Colonic mucosa (tissue), 4 donors: ENCODE measurements at places on chromosomes 13 and 19.
A peak's percentile ranks its signal among the peaks of the same experiment; 100 is the strongest.

- peak; percentile 72 for DNase-seq
- H3K4me1 ChIP-seq, result peaks cover 40% of the 10 kb centered on the region
- peaks cover 59% of the 10 kb centered on the region for H3K27me3 ChIP-seq
- H3K4me3 ChIP-seq, result peak overlapping the region; percentile 17
- no peaks in the 10 kb centered on the region for H3K36me3 ChIP-seq
Observed at GRCh38 chr19:10288662-10289166, 1.0 kb upstream of the ICAM5 start.

GRCh38 chr13:28744091-28744536 lies 25.3 kb upstream of the SLC46A3 start:
- H3K36me3 ChIP-seq, result no peaks in the 10 kb centered on the region
- no peaks in the 10 kb centered on the region for H3K27me3 ChIP-seq
- DNase-seq, result no peak
- H3K4me1 ChIP-seq, result no peaks in the 10 kb centered on the region
- no peak overlapping the region for H3K27ac ChIP-seq

GRCh38 chr19:30297969-30298368 lies 74.2 kb upstream of the ZNF536 start:
- H3K27me3 ChIP-seq, result no peaks in the 10 kb centered on the region
- H3K4me3 ChIP-seq, result no peak overlapping the region
- no peaks in the 10 kb centered on the region for H3K36me3 ChIP-seq
- no peaks in the 10 kb centered on the region for H3K4me1 ChIP-seq

DNA sequence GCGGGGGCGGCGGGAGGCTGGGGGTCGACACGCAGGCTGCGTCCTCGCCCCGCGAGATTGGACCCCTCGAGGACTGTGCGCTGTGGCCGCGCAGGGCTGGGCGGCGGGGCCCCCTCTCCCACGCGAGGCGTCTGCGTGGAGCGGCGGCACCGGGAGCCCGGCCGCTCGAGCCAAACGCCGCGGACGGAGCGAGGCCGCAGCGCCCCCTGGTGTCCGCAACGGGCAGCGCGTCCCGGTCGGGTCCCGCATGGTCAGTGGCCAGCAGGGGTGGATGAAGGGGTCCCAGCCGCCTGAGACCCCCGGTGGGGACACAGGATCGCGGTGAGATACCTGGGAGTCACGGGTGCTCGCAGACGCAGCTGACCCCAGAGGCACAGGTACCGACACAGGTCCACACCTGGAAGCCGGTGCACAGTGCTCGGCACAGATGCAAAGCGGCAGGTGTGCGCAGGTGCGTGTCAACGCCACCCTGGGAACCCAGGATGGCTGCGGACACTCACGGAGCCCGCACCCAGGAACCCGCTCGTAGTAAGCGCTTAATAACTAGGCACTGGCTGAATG lies 2.1 kb upstream of the CIRBP start:
- H3K36me3 ChIP-seq, result no peaks in the 10 kb centered on the region
- H3K27ac ChIP-seq, result peak overlapping the region; percentile 84
- peaks cover 51% of the 10 kb centered on the region for H3K4me1 ChIP-seq
- DNase-seq, result peak; percentile 86
- peak overlapping the region; percentile 50 for H3K4me3 ChIP-seq
- no peaks in the 10 kb centered on the region for H3K27me3 ChIP-seq

- no peaks in the 10 kb centered on the region for H3K4me1 ChIP-seq
- H3K27me3 ChIP-seq, result no peaks in the 10 kb centered on the region
- H3K27ac ChIP-seq, result no peak overlapping the region
- H3K4me3 ChIP-seq, result no peak overlapping the region
- DNase-seq, result no peak
- H3K36me3 ChIP-seq, result peaks cover 10% of the 10 kb centered on the region
Observed at GRCh38 chr19:24052811-24053210, 34.2 kb upstream of the ZNF254 start.

- no peaks in the 10 kb centered on the region for H3K36me3 ChIP-seq
- H3K4me1 ChIP-seq, result no peaks in the 10 kb centered on the region
- no peak overlapping the region for H3K4me3 ChIP-seq
- peak; percentile 64 for DNase-seq
- peak overlapping the region; percentile 62 for H3K27ac ChIP-seq
Observed at GRCh38 chr13:73194310-73194709, 135.5 kb downstream of the KLF5 start.

- H3K4me1 ChIP-seq, result peaks cover 14% of the 10 kb centered on the region
- H3K4me3 ChIP-seq, result peak overlapping the region; percentile 84
- H3K27ac ChIP-seq, result peak overlapping the region; percentile 95
- no peaks in the 10 kb centered on the region for H3K36me3 ChIP-seq
- DNase-seq, result peak; percentile 88
Observed at GRCh38 chr19:14418856-14419105, 360 bp downstream of the DDX39A start.

DNA sequence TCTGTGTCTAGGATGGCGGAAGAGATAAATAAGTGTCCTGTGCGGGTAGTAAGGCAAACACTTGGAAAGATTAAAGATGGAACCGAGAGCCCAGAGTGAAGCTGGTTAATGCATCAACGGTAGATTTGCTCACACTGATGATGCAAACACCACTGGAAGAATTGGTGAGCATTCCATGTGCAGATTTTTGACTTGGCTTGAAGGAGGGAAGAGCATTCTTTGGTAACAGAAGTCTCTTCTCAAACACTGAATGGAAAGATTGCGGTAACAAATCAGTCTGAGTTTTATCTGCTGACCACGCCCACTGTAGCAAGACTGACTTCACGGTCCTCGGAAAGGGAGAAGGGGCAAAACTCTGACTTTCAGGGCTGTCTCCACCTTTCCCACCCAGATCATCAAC lies 112.5 kb downstream of the COL4A1 start:
- no peak for DNase-seq
- no peak overlapping the region for H3K27ac ChIP-seq
- H3K27me3 ChIP-seq, result no peaks in the 10 kb centered on the region
- no peaks in the 10 kb centered on the region for H3K36me3 ChIP-seq
- H3K4me3 ChIP-seq, result no peak overlapping the region

DNA sequence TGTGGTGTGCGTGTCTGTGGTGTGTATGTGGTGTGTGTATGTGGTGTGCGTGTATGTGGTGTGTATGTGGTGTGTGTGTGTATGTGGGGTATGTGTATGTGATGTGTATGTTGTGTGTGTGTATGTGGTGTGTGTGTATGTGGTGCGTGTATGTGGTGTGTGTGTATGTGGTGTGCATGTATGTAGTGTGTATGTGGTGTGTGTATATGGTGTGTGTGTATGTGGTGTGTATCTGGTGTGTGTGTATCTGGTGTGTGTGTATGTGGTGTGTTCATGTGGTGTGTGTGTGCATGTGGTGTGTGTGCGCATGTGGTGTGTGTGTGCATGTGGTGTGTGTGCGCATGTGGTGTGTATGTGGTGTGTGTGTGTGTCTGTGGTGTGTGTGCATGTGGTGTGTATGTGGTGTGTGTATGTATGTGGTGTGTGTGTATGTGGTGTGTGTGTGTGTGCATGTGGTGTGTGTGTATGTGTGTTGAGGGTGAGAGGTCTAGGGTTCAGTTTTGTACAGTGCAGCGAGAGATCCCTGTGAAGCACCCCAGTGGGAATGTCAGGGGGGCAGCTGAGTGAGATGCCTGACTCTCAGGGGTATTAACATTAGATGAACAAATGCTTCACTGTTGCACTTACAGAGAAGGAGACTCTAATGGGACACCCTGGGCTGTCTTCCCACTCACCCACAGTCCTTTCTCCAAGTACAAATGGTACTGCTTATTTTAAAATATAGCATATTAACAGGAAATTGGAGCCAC lies 61.3 kb upstream of the MEDAG start:
- DNase-seq, result no peak
- no peaks in the 10 kb centered on the region for H3K4me1 ChIP-seq
- no peak overlapping the region for H3K4me3 ChIP-seq
- no peaks in the 10 kb centered on the region for H3K27me3 ChIP-seq
- H3K36me3 ChIP-seq, result no peaks in the 10 kb centered on the region
- H3K27ac ChIP-seq, result no peak overlapping the region

- no peaks in the 10 kb centered on the region for H3K4me1 ChIP-seq
- no peak for DNase-seq
- no peak overlapping the region for H3K4me3 ChIP-seq
Observed at GRCh38 chr13:42218576-42218975, 53.4 kb upstream of the AKAP11 start.

DNA sequence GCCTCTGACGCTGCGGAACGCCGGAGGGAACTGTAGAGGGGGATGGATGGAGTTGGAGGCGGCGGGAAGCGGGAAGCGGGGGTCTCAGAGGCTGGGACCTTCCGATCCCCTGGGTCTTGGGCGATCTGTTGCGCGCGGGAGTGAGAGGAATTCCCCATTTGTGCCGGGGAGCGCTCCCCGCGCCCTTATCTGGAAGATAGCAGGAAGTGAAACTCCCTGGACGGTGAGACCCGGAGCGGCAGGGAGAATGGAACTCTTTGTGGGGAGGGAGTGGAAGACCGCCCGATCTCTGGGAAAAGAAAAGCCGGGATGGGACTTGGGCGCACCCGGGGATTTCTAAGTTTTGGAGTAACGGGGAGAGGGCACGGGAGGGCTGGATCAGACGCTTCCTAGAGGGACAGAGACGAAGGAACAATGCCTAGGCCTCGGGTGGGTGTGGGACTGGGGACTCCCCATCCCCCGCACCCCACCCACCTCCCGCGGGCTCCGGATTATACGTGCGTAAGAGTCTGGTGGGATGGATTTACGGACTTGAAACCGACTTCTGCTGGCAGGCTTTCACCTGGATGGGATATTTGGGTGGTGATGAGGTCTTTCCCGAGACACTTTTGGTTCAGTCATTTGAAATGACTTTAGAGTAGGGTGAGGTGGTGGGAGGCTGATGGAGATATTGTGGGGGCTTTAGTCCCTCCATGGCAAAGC lies 495 bp downstream of the LSR start:
- H3K36me3 ChIP-seq, result no peaks in the 10 kb centered on the region
- peak overlapping the region; percentile 90 for H3K27ac ChIP-seq
- no peaks in the 10 kb centered on the region for H3K4me1 ChIP-seq
- peak overlapping the region; percentile 72 for H3K4me3 ChIP-seq

DNA sequence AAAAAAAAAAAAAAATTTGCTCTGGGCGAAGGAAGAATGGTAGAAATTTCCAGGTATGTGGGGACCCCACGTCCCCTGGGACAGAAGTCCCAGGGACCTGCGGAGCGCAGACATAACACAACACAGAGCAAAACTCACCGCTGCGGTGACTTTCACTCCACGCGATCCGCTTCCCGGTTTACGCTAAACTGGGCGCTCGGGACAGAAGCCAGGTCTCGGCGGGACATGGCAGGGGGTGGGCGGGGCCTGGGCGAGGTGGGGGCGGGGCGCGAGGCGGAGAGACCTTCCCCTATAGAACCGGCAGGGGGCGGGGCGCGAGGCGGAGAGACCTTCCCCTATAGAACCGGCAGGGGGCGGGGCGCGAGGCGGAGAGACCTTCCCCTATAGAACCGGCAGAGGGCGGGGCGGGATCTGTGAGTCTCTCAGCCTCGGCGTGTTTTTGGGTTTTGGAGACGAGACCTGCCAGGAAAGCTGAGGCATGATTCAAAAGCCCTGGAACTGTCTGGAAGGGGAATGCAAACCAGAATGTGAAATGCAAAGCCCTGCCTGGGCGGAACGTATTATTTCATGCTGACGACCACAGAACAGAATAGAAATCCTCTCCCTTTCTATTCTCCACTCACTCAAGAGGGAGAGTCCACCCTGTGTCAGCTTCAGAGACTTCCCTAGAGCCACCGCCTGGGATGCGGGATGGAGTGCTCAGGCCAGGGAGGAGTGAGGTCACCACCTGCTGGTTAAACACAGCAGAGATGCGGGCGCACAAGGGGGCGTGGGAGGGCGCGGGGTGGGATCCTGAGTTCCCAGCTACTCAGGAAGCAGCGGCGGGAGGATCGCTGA lies 20.2 kb upstream of the ERVV-1 start:
- H3K27ac ChIP-seq, result peak overlapping the region; percentile 49
- no peaks in the 10 kb centered on the region for H3K4me1 ChIP-seq
- peak; percentile 91 for DNase-seq
- H3K27me3 ChIP-seq, result no peaks in the 10 kb centered on the region
- H3K4me3 ChIP-seq, result peak overlapping the region; percentile 51
- no peaks in the 10 kb centered on the region for H3K36me3 ChIP-seq

DNA sequence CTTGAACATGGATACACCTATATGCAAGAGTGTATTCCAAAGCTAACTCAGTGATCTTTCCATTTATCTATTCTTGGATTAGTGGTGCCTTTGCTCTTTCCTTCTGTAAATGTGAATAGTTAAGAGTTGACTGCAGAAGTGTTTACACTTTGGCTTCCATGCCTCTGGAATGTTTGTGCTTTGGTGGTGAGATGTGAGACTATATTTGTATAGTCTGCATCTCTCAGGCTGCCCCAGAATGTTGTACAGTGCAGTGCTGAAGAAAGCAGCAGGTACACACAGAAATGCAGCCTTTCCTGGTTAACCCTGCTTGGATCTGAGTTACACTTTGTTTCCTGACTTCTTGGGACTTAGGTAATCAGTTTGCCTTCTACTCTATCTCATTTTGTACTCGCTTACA lies 90.2 kb downstream of the DNAJC15 start:
- no peak overlapping the region for H3K27ac ChIP-seq
- DNase-seq, result no peak
- no peaks in the 10 kb centered on the region for H3K27me3 ChIP-seq
- H3K4me1 ChIP-seq, result no peaks in the 10 kb centered on the region

GRCh38 chr13:32840113-32840512 lies 176.1 kb upstream of the KL start:
- no peaks in the 10 kb centered on the region for H3K27me3 ChIP-seq
- DNase-seq, result no peak
- H3K27ac ChIP-seq, result no peak overlapping the region
- no peaks in the 10 kb centered on the region for H3K4me1 ChIP-seq
- no peaks in the 10 kb centered on the region for H3K36me3 ChIP-seq

DNA sequence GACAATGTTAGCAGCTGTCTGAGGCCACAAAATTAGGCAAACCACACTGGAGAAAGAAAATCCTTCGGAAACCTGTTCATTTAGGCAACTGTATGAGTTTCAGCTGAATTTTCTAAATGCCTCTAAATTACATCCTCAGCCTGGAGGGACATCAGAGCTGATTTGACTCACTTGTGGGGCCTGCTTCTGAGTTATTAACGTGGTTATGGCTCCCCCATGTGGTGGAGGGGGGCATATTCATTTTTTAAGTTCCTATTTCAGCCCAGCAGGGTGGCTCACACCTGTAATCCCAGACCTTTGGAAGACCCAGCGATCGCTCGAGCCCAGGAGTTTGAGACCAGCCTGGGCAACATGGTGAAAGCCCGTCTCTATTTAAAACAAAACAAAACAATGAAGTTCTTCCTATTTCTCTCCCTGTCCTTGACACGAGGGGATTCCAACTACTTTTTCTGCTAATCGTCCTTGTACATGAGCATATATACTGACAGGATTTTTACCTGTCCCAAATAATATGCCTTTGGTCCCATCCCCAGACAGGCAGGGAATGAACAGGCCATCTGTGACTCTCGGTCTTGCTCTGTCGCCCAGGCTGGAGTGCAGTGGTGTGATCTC lies 31.5 kb upstream of the HIF3A start:
- no peaks in the 10 kb centered on the region for H3K27me3 ChIP-seq

DNA sequence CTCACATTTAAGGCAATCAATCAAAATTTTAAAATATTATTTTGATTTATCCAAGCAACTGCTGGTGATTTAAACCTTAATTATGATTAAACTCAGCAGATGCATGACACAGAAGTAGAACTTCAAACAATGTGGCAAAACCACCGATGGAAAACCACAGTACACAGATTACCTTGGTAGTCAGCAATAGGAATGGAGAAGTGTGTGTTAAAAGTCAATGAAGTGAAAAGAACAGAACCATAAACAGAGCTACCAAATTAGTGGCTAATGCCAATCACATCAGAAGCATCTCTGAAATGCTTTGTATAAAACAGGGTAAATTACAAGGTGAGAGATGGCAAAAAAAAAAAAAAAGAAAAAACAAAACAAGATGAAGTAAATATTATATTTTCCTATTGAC lies 31.2 kb downstream of the KATNAL1 start:
- H3K36me3 ChIP-seq, result no peaks in the 10 kb centered on the region
- no peaks in the 10 kb centered on the region for H3K4me1 ChIP-seq
- no peak overlapping the region for H3K27ac ChIP-seq
- no peak overlapping the region for H3K4me3 ChIP-seq
